Keratinocyte (primary cell): ENCODE measurements at places on chromosomes 6 and 20. TPM values are rescaled to one million over a fixed set of nuclear protein-coding genes. Genes with fewer than 3 reads are reported as not detected.

C20orf144 gene
- polyA plus RNA-seq, result 0.02 to 0.03 TPM in 2 of 3 replicates, not detected in the other

GRCh38 chr6:38476141-38476540 lies 163.6 kb downstream of the BTBD9 start:
- no peak for DNase-seq

- no peak for DNase-seq
These were observed 83.5 kb upstream of the BEND3 start for GRCh38 chr6:107198631-107199416.

RIN2 gene
- 40.1 to 51.9 TPM (median 41.2 TPM) in 3 replicates for polyA plus RNA-seq

DNA sequence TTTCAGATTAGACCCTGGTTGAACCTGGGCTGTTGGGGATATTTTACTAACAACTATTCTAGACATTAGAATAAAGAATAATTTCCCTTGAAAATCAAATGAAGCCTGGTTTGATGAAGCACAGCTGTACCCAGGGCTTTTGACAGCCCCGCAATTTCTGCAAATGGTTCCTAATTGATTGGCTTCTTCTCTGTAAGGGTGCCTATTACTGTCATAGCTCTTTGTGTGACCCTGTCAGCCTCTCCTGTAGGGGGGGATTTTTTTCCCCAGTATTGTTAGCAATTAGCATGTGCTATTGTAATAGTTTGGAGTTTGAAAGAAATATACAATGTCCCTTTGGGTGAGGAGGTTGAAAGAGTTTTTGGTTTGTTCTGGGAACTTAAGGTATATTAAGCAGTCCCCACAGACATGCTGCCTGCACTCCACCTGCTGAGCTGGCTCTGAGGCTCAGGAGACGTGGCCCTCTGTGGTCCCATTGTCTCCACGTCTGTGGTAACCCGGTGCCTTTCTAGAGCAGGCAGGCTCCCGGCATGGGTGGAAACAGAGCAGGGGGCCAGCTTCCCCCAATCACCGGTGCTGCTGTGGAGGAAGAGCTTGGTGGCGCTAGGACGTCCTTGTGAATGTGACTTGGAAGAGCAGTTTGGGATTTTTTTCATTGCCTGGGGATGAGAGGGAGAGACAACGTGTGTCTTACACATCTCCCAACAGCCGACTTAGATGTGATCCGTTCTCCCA lies 47.3 kb upstream of the CLDN20 start:
- no peak for DNase-seq

GRCh38 chr20:46512943-46513844 lies at the start of gene ZNF334:
TSS of gene ZNF334 (minus strand) at chr20:46513559. CDS start at chr20:46512102, 1,457 bp downstream.
- no peak for DNase-seq

DNA sequence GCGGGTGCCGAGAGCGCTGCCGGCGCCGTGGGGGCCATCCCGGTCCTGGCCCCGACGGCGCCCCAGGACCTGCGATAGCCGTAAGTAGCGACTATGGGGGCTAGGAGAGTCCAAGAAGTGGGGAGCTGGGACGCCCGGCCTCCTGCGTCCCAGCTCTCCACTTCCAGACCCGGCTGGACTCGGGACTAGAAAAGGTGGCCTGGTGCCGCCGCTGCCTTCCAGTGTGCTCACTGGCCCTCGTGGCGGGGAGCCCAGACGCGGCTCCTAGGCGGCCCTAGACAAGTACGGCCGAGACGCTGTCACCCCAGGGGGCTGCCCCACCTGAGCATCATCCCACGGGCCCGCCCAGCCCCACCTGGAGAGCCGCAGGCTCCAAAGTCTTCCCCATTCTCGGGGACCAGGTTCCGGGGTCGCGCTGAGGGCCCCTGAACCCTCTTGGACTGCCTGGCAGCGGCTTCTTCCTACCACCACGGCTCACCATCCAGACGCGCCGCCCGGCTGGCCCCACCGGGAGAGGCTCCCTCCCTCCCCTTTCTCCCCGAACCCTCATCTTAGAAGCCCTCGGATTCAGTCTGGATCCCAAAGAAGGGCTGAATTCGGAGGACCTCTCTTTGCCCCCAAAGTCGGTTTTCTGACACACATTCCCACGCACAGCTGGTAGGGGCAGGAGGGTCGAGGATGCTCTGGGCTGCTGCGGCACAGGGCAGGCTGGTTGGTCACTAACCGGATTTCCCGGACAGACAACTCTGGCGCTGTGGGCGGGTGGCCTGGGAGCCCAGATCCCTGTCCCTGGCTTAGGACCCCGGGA lies 870 bp upstream of the MDFI start:
- DNase-seq, result no peak

DNA sequence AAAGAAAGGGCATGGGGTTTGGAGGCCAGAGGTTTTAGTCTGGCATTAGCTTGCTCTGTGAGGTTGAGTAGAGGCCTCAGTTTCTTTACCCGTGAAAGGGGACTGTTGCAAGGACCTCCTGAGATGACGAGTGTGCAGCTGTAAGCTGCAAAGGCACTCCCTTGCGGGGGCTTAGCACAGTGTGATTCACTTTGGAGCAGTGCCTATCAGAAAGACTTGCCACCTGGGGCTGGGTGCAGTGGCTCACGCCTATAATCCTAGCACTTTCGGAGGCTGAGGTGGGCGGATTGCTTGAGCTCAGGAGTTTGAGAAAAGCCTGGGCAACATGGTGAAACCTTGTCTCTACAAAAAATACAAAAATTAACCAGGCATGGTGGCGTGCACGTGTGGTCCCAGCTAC lies 7.5 kb upstream of the BAK1 start:
- no peak for DNase-seq

DNA sequence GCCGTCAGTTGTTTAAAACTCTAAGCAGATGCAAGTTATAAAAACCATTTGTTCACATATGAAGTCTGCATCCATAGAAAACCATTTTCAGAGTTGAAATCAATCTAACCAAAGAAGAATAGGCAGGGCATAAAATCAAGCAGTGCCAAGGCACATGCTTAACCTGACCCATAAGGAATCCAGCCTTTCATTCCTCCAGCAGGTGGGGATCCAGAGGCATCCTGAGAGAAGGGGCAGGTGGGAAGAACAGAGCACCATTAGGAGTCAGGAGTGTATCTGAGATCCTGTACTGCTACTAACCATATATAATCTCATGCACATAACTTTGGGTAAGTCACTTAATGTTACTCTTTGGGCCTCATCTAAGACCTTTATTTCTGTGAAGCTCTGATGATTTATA lies 29.4 kb upstream of the FOXO3 start:
- DNase-seq, result no peak

GRCh38 chr6:36056178-36056577 lies 28.6 kb downstream of the MAPK14 start:
- no peak for DNase-seq

ZNF322 gene
- polyA plus RNA-seq, result 4.6 to 7.7 TPM (median 6.5 TPM) in 3 replicates

DEFB110 gene
- not detected in 3 replicates for polyA plus RNA-seq

ELMO2 gene
- 28.5 to 37.0 TPM (median 32.4 TPM) in 3 replicates for polyA plus RNA-seq

ZNF341 gene
- 1.7 to 3.2 TPM (median 2.5 TPM) in 3 replicates for polyA plus RNA-seq

GRCh38 chr6:33206027-33206863 lies 1.8 kb downstream of the HSD17B8 start:
- DNase-seq, result no peak

DNA sequence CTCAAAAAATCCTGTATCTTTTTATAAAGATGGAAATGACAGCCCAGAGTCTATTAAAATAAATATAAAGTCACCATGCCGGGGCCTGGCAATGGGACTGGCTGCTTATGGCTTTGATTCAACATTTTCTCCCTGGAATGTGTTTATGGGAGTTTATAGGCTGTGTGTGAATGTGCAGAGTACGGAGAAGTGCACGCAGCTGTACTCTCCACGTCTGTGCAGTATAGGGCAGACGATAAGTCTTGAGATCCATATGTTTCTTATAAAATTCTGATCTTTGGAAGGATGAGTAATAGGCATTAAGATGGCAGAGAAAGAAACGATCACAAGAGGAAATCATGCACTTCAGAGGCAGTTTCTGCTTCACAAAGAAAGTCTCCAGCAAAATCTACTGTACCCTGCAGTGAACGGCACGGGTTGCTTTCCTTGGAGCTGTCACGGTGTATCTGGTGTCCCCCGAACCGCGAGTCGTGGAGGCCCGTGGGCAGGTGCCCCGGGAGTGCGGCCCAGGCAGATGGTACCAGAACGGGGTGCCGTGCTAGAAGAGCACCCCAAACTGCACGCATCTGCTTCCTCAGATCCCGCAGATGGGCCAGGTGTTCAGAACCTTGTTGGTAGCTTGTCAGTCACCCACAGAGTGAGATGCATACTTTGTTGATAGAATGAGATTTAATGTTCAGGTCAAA lies 382.5 kb downstream of the TAF4 start:
- DNase-seq, result no peak

- DNase-seq, result no peak
These were observed 259.2 kb downstream of the DLL1 start for GRCh38 chr6:170031684-170032121.

DNA sequence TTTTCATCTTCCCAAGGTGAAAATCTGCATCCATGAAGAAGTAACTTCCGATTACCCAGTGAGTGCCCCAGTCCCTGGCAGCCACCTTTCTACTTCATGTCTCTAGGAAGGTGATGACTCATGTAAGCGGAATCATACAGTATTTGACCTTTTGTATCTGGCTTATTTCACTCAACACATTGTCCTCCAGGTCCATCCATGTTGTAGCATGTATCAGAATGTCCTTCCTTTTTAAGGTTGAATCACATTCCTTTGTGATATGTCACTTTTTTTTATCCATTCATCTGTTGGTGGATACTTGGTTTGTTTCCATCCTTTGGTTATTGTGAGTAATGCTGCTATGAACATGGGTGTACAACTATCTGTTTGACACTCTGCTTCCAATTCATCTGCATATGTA lies 176.3 kb upstream of the CDYL start:
- peak; percentile 99 for DNase-seq

ENPP3 gene
- not detected in 3 replicates for polyA plus RNA-seq

TREM2 gene
- 1.9 to 32.6 TPM (median 4.0 TPM) in 3 replicates for polyA plus RNA-seq

DNA sequence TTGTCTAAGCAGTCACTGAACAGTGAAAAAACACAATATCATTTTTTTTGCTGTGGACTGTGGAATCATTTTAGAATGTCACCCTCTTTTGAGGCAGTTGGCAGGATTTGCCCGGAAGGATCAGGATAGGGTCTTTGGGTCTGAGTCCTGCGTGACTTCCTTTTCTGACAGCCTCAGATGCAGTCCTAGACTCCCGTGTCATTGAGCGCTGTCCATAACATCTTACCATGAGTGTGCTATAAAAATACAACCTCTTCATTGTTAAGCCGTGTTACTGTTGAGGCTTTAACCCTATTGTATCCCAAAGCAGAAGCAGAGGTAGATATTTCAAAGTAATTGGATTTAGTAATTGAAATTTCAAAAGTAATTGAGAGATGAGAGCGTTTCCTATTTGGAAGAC lies 30.6 kb downstream of the ARID1B start:
- DNase-seq, result no peak

DBNDD2 gene
- polyA plus RNA-seq, result 33.8 to 42.3 TPM (median 37.4 TPM) in 3 replicates

GRCh38 chr6:10302566-10303235 lies 112.2 kb downstream of the TFAP2A start:
- DNase-seq, result no peak

- DNase-seq, result no peak
These were observed 30.4 kb downstream of the ZC3H12D start for GRCh38 chr6:149454346-149454848.

DNA sequence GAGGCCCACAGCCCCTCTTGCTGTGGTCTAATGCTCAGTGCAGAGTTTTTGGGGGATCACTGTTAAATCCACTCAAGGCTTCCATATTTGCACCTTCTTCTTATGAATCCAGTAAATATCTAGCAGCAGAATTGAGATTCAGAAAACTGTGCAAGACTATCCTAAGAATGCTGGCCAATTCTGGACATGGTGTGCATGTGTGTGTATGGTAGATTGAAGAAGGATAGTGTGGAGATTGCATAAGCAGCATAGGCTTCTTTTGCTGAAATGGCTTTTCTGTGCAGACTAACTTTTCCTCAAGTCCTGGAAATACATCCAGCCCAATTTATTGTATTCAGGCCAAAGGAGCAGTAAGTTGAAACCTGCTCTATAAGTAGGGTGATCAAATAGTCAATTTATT lies 39.7 kb downstream of the FBXO9 start:
- no peak for DNase-seq

GRCh38 chr6:161199850-161200249 lies 74.0 kb downstream of the AGPAT4 start:
- DNase-seq, result no peak

DNA sequence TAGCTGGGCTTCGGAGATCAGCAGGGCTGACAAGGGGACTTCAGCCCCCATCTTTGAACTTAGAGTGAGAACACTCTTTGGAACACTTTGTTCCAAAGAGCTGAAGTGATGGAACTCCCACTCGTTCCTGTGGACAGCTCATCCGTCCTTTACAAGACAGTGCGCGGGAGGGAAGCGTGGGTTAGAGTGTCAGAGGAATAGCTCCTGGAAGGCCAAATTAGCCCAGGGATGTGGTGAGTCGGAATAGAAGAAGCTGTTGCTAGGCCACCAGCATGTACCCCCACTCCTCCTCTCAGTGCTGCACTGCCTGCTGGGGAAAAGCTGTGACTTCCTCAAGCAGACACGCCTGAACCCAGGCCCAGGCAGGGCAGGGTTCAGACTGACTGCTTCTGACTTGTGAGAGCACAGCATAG lies 1.7 kb downstream of the SDCBP2 start:
- DNase-seq, result no peak

EDN1 gene
- polyA plus RNA-seq, result 17.2 to 19.7 TPM (median 18.0 TPM) in 3 replicates

DNA sequence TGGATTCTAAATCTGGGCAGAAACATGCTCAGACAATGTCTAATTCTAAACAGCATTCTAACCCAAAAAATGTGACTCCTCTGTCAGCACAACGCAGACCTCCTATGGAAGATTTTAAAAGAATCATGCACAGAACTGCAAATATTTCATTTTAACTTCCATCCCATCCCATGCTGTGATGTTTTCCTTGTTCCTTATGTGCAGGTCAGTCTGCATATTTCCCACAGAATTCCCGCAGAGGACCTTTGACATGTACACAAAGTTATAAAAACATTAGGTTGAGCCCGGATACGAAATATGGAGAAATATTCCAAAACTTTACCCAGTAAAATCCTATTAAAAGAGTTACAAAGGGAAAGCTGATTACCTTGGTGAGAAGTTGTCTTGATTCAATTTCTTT lies 467.1 kb upstream of the EPHA7 start:
- DNase-seq, result no peak

GRCh38 chr6:24768361-24768760 lies 6.4 kb upstream of the GMNN start:
- no peak for DNase-seq
